ENCODE measurements at places on chromosomes 16 and 17. TPM values are rescaled to one million over a fixed set of nuclear protein-coding genes. Genes with fewer than 3 reads are reported as not detected.

GRCh38 chr16:7731141-7731540, 398.5 kb downstream of the RBFOX1 start:
- DNase-seq = peak; percentile 8

- no peak for DNase-seq
Measured at GRCh38 chr17:17710355-17710727, 29.1 kb downstream of the RAI1 start.

Gene TM4SF5
- total RNA-seq = not detected

DNA sequence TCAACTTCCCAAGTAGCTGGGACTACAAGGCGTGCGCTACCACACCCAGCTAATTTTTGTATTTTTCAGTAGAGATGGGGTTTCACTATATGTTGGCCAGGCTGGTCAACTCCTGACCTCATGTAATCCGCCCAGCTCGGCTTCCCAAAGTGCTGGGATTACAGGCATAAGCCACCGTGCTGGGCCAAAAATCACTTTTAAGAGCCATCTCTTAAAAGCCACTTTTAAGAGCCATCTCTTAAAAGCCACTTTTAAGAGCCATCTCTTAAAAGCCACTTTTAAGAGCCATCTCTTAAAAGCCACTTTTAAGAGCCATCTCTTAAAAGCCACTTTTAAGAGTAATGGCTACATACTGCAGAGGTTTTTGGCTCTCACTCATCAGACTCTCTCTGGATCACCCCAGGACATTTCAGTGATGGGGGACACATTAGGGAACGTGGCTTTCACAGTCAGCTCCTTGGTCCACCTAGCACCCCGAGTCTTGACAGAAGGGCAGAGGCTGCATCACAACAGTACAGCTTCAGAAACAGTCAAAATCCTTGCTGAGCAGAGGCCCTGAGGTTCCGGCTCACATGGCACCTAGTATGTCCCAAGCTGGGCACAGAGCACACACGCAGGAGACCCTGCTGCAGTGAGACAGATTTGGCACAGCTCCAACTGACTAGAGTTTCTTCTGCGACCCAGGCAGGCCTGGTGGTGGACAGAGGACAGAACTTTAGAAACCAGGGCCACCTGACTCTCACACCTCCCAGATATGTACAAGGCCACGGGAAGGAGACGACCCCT, 23.6 kb downstream of the RANBP10 start:
- no peak for DNase-seq

DNA sequence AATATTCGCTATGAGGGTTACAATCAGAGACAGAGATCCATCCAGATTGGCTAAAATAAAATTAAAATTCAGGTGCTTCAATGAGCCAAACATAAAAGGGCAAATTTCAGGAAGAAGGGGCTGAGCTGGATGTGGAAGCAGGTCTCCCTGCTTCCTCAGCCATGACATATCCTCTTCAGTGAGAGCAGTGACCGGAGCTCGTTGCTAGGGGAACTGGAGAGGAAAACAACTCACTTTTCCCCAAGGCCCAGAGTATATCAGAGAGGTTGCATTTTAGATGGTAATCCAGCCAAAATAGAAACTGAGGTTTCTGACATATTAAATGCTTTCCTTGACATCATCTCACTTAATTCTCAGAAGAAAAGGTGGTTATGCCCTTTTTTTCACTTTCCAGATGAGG, 503.5 kb downstream of the HS3ST4 start:
- DNase-seq = no peak

DNA sequence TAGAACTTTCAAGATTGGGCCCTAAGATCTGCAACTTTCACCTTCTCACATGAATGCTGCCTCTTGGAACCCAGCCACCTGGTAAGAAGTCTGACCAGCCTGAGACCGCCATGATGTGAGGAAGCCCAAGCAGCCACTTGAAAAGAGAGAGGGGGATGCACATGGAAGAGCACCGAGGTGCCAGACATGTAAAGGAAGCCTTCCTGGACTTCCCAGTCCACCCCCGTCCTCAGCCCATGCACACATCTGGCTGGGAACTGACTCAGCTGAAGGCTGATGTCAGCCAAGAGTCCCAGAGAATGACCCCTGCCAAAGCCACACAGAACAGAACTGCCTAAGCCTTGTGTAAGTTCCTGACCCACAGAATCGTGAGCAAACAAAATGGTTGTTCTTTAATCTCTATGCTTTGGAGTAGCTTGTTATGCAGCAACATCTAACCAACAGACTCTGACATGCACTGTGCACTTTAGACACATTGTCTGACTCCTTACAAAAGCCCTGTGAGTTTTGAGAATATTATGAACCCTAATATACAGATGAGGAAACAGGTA, 86.7 kb downstream of the RMI2 start:
- no peak for DNase-seq

Gene RPTOR
- total RNA-seq = 14.2 TPM

Gene CETP
- total RNA-seq = 0.62 TPM

DNA sequence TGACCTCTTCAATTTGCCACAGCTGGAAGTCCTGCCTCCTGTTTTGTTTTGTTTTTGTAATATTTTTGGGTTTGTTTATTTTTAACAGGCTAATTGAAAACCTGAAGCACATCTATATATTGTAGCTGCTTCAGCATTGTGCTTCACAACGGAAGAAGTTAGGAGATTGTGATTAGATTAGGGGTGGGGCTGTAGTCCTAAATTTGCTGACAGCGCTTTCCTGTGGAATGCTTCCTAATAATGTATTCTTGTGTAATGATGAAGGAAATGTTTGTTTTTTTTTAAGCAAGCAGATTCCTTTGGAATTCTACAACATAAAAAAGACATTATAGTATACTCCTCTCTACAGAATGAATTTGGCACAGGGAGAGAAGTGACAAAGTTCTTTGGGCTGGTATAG, 70.1 kb downstream of the NLK start:
- DNase-seq = no peak

GRCh38 chr16:14015033-14015432, 56.1 kb upstream of the MRTFB start:
- DNase-seq = no peak

DNA sequence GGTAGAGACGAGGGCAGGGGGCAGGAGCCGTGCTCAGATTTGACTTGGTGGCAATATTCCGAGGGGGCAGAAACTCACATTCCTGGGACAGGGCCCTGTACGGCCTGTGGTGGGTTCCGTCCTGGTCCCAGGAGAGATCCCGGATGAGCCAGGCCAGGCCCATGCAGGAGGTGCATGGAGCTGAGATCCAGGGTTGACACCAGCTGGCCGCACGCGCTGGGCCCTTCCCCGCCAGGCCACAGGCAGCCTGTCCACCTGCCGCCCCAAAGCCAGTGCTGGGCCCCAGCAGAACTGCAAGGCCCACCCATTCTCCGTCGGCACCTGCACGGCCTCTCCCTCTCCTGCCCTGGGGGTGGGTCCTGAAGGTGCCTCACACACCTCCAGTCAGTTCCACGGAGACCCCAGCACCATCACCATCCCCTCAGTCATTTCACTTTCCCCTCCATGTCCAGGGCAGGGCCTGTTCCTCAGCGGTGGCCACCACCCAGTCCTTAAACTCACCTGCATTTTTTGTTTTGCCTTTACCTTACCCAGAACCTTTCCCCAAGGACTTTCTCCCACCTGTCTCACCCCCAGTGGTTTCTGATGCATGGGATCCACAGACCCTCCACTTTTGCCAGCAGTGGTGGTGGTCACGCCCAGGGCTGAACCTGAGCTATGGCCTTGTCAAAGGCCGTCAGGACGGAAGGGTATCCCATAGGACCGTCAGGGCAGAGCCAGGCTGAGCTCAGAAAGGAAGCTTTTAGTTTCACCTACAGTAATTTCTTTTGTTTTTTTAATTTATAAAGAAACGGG, 25.1 kb upstream of the CDH15 start:
- DNase-seq = no peak

DNA sequence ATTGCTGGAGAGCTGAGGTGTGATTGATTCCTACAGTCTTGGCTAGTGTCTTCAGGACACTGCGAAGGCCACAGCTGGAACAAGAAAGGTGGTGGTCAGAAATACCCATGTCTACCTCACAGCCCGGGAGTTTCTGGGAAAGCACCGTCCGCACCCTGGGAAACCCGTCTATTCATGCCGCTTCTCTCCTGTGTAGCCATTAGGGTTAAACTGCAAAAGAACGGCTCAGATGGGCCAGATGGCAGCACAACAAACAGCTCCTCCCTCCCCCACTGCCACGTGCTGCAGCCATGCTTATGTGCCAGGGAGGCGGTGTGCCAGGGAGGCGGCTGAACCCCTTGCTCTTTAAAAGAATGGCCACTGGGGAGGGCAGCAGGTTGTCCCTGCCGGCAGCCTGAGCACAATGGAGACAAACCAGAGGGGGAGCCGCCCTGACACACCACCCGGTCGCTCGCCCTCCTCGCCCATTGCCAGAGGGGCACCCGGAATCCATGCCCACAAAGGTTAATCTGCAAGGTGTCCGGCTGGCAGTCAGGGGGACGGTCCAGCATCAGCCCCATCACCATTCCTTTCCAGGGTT, 65.2 kb downstream of the CYTH1 start:
- peak; percentile 89 for DNase-seq

- no peak for DNase-seq
Measured at GRCh38 chr17:59827721-59828477, 64.8 kb downstream of the TUBD1 start.

DNA sequence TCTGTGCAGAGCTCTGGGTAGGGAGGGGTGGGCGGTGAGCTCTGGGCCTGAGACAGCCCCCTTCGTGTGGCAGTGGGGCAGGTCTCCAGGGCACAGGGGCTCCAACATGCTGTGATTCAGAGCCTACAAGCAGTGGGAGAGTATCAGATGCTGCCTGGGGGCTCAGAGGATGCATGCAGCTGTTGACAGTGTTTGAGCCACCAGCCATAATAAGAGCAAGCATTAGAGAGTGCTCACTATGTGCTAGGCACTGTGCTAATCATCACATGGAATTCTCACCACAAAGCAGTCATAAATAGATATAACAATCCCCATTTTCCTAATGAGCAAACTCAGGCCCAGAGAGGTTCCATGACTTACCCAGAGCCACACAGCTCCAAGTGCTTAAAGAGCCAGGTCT, 8.1 kb downstream of the PDK2 start:
- DNase-seq = no peak

Gene LGALS9B
- not detected for total RNA-seq

Gene EPN3
- 0.31 TPM for total RNA-seq

Gene GPR142
- not detected for total RNA-seq

DNA sequence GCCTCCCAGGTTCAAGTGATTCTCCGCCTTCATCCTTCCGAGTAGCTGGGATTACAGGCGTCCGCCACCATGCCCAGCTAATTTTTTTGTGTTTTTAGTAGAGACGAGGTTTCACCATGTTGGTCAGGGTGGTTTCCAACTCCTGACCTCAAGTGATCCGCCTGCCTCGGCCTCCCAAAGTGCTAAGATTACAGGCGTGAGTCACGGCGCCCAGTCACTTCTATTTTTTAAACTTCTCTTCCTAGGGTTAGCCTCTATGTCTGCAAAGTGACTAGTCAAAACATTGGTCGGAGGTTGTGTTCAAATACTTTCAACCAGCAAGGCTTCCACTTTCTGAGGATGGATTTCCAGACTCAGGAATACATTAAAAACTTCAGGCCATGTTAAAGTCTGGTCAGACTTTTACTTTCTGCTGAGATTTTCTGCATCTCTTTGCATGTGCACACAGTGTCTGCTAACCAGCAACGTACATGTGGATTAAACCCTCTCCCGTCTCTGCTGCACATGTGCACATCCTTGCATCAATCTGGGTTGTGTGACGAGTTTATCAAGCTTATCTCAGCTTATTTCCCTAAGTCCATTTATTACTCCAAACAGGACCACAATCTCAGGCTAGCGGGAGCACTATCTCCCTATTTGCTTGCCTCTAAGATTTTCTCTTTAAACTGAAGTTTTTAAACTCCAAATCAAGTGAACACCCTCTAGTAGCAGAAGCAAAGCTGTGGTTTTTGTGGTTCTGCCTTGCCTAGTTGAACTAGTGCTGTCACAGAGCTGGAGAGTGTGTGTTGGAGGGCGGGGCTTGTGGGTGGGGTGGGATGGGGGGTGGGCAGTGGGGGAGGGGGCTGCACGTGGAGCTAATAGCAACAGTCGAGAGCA, 525.2 kb upstream of the GOT2 start:
- DNase-seq = no peak

Gene MMP2
- 9.4 TPM for total RNA-seq

- no peak for DNase-seq
Measured at GRCh38 chr16:2178321-2179106, 17.9 kb downstream of the CASKIN1 start.

GRCh38 chr17:17134051-17134956, 71.8 kb downstream of the PLD6 start:
- DNase-seq = no peak

Gene STAC2
- total RNA-seq = 0.31 TPM

- no peak for DNase-seq
Measured at GRCh38 chr17:70636517-70637133, 467.3 kb downstream of the KCNJ2 start.

DNA sequence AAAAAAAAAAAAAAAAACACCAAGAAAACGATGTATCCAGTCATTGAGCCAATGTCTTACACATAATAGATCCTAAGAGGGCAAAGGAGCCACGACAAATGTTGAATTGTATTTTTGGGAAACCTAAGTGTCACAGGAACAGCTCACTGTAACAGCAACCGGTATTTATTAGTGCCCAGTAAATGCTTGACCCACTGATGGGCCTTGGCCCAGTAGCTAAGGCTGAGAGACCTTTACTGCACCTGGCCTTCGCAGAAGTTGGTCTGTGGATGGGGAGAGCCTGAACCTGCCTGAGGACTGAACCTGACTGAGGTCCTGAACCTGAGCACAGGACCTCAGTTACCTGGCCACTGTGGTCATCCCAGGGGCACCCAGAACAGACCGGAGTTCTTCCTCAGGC, 65.0 kb upstream of the TBX2 start:
- DNase-seq = no peak

DNA sequence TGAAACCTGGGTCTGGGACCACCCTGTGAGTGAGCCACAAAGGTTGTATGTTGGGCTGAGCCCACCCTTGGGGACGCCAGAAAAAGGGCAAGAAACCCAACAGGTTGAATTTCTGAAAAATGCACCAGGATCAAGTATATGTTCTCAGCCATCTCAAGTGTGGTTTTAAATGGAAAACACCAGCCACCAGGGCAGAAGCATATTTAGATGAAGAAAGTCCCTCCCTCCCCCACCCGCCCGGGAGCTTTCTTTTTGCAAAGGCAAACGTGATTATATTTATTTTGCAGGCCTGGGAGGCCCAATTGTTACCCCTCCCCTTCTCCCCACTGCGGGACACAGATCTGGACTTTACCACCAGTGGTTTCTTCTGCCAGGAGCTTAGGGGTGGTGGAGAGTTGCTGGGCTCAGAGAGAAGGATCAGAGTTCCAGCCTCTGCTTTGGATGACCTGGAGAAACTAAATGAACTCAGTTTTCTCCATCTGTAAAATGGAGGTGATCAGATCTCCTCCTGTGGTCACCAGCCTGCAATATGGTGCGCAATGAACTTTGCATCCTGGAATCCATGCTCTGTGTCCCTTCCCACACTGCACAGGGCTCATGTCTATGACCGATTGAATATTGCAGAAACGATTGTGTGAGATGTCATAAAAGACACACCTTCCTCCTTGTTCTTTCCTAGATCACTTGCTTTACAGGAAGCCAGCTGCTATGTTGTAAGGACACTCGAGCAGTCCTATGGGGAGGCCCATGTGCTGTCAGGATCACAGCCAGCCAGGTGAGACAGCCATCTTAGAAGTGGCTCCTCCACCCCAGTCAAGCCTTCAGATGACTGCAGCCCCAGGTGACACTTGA, 21.0 kb upstream of the NGFR start:
- no peak for DNase-seq

- no peak for DNase-seq
Measured at GRCh38 chr17:66701462-66701861, 133.5 kb upstream of the CACNG5 start.
